ENCODE measurements at places on chromosomes 5 and 9.

GRCh38 chr5:14286574-14287421 is 143.7 kb downstream of the TRIO start:
- DNase-seq: no peak

DNA sequence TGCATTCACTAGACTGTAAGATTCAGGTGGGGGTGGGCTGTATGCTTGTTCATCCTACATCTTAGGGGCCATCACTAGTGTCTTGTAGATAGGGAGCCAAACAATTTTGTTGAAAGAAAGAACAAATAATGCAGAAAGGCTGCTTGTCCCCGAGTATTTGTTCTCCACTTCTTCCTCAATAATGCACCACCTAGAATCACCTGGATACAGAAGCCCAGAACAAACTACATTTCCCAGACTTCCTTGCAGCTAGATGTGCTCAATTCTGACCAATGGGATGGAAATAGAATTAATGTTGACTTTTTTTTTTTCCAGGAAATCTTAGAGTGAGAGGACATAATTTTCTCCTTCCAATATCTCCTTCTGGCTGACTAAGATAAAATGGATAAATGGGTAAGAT is 38.9 kb upstream of the TNFSF8 start:
- no peak for DNase-seq

GRCh38 chr5:122507581-122507980 is 195.5 kb downstream of the SNCAIP start:
- no peak for DNase-seq

DNA sequence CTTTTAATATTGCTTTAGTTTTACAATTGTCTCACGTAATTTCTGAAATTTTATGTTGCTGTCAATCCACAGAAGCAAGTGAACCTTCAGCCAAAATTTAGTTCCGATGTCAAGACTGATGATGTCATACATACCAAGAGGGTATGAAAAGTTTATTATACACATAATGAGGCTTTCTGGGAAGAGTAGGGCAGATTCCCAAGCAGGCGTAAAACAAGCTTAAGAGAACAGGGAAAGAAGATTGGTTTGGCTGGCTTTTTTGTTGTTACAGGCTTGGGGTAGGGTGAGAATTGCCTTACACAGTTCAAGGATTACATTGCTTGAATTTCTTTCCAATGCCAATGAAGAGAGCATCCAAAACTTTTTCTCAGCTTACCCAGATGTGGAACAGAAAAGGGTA is 1962.9 kb upstream of the CDH6 start:
- no peak for DNase-seq

- no peak for DNase-seq
Measured at GRCh38 chr5:168128557-168128956, 162.9 kb upstream of the WWC1 start.

GRCh38 chr5:96008987-96009647 is 47.5 kb upstream of the ELL2 start:
- DNase-seq: no peak

DNA sequence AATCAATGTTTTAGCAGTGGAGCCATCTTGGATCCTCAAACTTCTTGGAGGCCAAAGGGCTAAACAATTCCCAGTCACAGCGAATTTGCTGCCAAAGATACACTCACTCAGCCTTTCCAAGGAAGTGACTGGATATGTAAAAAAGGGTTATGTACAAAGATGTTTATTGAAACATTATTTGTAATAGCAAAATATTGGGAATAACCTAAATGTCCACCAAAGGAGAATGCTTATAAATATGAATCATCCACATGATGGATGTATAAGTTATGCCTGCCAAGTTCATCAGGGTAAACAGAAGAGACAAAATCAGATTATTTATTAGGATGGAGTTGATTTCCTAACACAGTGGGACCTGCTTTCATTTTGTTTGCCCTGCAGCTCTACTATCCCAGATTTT is 145.2 kb upstream of the ABCA1 start:
- no peak for DNase-seq

- DNase-seq: no peak
Measured at GRCh38 chr9:19732441-19732951, 56.3 kb downstream of the SLC24A2 start.

DNA sequence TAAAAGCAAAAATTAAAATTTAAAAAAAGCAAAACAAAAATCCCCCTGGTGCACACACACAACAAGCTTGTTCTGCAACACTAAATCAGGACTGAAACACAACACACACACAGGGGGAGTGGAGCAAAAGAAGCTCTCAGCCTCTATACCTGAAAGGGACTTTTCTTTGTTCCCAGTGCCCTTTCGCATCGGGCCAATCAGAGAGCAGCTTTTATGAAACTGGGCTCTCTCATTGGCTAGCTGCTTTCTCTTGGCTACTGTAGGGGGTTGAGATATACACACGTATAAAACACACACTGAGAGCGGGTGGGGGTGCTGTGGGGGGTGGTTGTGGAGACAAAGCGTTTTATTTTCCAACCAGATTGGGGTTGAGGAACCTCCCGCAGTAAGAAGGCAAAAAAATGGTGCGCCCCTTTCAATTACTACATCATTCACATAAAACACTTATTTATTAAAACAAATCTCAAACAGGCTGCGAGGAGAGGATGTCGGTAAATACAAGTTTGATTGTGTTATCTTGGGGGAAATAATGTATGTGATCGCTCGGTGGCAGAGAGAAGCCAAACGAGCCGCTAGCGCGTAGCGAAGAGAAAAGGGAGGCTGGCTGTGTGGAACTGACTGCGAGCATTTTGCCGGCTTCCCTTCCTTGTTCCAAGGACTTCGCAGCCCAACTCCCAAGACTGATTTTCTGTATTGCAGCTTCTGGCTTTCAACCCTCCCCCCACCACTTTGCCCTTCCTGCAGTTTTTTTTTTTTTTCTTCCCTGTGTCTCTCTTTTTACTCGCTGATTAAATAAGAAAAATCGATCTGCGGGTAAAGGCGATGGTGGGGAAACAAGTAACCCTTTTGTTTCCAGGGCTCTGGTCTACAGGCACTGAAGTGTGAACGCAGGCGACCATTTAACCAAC is 2.5 kb upstream of the ZNF608 start:
- no peak for DNase-seq

DNA sequence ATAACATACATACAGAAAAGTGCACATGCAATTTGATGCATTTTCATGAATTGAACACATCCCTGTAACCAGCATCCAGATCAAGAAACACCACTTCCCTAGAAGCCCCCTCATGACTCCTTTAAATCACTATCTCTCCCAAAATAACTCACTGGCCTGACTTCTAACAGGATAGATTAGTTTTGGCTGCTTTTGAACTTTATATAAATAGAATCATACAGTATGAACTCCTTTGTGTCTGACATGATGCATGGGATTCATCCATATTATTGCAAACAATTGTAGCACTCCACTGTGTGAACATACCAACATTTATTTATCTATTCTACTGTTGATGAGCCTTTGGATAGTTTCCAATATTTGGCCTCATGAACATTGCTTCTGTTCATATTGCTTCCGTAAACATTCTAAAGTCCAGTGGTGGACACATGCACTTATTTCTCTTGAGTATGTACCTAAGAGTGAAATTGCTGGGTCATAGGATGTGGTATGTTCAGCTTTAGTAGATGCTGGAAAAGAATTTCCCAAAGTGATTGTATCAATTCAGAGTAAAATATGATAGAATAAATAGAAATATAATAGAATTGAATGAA is 148.7 kb upstream of the GDNF start:
- no peak for DNase-seq

- DNase-seq: no peak
Measured at GRCh38 chr5:116573279-116573701, 1.3 kb downstream of the SEMA6A start.

- DNase-seq: no peak
Measured at GRCh38 chr5:138626333-138626944, 51.2 kb upstream of the HSPA9 start.

DNA sequence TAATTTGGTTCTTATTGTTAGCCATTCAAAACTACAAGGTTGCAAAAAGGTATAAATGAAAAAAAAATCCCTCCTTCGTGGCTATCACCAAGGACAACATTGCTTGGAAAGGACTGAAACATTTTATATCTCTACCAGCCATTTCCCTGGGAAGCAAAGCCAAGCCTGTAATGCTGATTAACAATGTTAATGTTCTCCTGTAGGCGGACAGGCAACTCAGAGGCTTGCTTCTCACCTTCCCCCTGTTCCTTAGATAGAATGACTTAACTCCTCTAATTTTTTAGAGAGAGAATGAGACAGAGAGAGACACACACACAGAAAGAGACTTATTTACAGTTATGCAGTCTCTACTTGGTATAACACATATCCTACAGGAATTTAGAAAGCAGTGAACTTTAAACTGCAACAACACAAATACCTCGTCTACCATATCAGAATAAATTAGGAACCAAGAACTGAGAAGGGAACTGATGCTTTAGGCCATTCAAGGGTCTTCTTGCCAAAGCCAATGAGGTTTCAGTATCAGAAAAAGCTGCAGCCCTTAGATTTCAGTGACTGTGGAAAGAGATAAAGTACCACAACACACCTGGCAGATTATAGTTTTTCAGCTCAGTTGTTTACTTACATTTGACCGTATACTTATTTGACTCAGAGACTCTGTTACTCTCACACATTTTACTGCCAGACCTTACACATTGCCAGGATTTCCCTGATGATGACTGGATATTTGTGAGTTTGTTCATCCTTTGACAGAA is 20.9 kb upstream of the MAN2A1 start:
- no peak for DNase-seq

GRCh38 chr9:124869466-124869985 is 7.6 kb downstream of the ARPC5L start:
- peak; percentile 41 for DNase-seq

- no peak for DNase-seq
Measured at GRCh38 chr5:75335486-75335885, 1.5 kb upstream of the HMGCR start.

- no peak for DNase-seq
Measured at GRCh38 chr5:171601266-171601881, 181.9 kb downstream of the FGF18 start.

GRCh38 chr5:129049126-129049799 is 45.3 kb upstream of the ISOC1 start:
- DNase-seq: no peak

DNA sequence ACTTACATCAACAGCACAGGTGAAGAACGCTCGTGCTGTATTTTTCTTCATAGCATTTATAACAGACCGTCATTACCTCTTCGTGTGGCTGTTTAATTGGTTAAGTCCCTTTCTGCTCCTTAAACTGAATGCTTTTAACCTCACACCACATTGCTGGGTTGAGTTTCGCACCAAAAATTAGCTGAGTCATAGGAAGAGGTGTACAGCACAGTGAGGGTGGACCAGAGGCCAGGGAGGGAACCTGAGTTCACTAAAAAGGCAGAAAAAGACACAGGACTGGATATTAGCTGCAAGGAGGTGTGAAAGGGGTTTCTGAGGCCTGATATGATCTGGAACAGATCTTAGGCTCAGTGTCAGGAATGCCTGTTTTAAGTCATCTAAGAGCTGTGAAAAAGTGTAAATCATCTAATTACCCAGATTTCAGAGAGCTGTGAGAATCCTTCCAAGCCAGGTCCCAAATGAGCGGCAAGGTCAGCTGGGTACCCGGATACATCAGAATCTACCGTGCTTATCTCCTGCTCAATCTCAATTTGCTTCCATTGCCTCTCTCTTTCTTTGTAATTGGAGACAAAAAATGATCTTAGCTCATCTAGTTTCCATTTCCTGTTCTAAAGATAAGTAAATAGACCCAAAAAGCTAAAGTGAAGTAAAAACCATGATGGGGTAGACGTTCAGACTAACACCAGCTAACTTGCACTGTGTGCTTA is 7.1 kb upstream of the CFAP90 start:
- DNase-seq: no peak

- no peak for DNase-seq
Measured at GRCh38 chr9:106207298-106207697, 513.0 kb downstream of the TMEM38B start.

GRCh38 chr9:114403153-114403756 is 15.5 kb upstream of the AKNA start:
- DNase-seq: no peak

GRCh38 chr9:21761309-21761901 is 41.0 kb upstream of the MTAP start:
- no peak for DNase-seq

- no peak for DNase-seq
Measured at GRCh38 chr5:176819476-176819875, 9.1 kb downstream of the UNC5A start.

DNA sequence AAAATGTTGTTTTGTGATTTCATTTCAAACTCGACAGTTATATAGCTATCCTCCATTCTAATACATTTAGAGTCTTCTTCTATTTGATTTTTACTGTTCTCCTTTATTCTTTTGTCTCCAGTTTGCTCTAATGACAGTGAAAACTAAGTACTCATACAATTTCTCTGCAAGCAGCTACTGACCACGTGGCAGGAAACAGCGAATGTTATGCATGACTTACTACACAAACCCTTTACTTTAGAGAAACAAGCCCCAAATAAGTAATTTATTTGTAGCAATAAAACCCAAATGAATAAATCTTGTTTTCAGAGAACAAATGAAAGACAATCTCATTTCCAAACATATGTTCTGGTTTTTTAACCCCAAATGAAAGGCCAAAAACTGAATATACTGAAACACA is 41.9 kb downstream of the CDH6 start:
- no peak for DNase-seq

DNA sequence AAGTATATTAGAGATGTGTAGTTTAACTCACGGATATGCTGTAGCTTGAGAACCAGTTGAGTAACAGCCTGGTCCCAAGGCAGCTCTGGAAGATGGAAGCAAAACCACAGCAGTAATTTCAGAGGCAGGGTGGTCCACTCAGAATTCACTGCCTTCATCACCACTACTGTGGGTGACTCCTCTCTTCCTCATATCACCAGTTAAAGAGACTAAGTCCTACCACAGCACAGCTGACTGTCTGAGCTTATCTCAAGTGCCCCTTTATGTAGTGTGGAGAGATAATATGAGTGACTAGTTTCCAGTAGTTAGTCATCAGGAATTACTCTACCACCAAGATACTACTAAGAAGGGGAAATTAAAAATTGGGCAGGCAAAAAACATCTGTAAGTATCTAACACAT is 1571.2 kb upstream of the C9orf72 start:
- no peak for DNase-seq

- no peak for DNase-seq
Measured at GRCh38 chr9:87812375-87813118, 70.1 kb upstream of the SPATA31E1 start.

DNA sequence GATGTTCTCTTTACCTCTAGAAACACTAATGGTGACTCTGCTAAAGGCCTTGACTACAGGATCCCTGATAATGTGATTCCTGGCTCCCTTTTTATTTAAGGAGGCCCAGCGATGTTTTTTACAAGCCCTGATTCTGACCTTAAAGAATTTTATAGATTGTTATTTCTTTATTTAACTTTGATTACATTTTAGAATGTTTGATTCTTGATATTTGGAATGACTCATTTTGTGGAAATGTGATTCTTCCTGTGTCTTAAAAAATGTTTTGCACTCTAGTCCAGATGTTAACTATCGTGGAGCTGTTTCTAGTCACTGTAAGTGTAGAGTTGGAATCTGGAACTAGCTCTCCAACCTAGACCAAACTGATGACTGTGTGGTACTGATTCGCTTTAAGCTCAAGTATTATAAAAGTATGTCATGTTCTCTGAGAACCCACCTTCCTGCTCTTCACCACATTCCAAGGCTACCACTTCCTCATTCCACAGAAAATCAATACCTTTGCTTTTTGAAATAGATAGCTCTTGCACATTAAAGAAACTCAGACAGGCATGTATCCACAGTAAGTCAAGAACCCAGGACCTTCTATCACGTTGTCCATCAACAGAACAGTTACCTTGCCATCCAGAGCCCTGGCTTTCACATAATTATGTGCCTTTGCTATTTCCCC is 65.2 kb downstream of the JMY start:
- no peak for DNase-seq

GRCh38 chr9:134943836-134944235 is 26.1 kb upstream of the FCN1 start:
- no peak for DNase-seq

- DNase-seq: no peak
Measured at GRCh38 chr5:73192370-73192769, 19.4 kb downstream of the TMEM174 start.
